Temporal lobe (tissue), 4 donors: ENCODE measurements at places on chromosomes 1 and 21. TPM values are rescaled to one million over a fixed set of nuclear protein-coding genes. Genes with fewer than 3 reads are reported as not detected.

The ERICH3 gene
- total RNA-seq, result 15.0 TPM

The SYDE2 gene
- 8.4 TPM for total RNA-seq

The PEX14 gene
- total RNA-seq, result 10.6 TPM

The ASAP3 gene
- total RNA-seq, result 6.9 TPM

The IBA57 gene
- 4.2 TPM for total RNA-seq

The MCOLN2 gene
- total RNA-seq, result not detected

The ANGPTL7 gene
- 0.25 TPM for total RNA-seq

The ATP8B2 gene
- 18.2 TPM for total RNA-seq

The CADM3 gene
- total RNA-seq, result 136 TPM

The MPL gene
- total RNA-seq, result not detected

The SYCP1 gene
- total RNA-seq, result not detected

The TTC3 gene
- total RNA-seq, result 832 TPM

The RHOU gene
- total RNA-seq, result 36.1 TPM

The LCE2C gene
- not detected for total RNA-seq

The ATP1A4 gene
- total RNA-seq, result under 0.01 TPM

The INSRR gene
- 0.25 TPM for total RNA-seq

The FUBP1 gene
- 241 TPM for total RNA-seq

The RAB3GAP2 gene
- total RNA-seq, result 29.3 TPM
